ENCODE measurements at places on chromosomes 7 and 10. TPM values are rescaled to one million over a fixed set of nuclear protein-coding genes. Genes with fewer than 3 reads are reported as not detected.

The STEAP1B gene
- 3.4 TPM for polyA plus RNA-seq

The SRGN gene
- polyA plus RNA-seq: 65.1 TPM

The PPP1R3A gene
- polyA plus RNA-seq: not detected

The LRRC18 gene
- polyA plus RNA-seq: 0.58 TPM

The ZNF239 gene
- 1.5 TPM for polyA plus RNA-seq

The WDR86 gene
- 0.54 TPM for polyA plus RNA-seq

Measured in IgD-negative memory B cell (primary cell).